GM23338 (cell line): ENCODE measurements at places on chromosomes 5 and 9. TPM values are rescaled to one million over a fixed set of nuclear protein-coding genes. Genes with fewer than 3 reads are reported as not detected.

DNA sequence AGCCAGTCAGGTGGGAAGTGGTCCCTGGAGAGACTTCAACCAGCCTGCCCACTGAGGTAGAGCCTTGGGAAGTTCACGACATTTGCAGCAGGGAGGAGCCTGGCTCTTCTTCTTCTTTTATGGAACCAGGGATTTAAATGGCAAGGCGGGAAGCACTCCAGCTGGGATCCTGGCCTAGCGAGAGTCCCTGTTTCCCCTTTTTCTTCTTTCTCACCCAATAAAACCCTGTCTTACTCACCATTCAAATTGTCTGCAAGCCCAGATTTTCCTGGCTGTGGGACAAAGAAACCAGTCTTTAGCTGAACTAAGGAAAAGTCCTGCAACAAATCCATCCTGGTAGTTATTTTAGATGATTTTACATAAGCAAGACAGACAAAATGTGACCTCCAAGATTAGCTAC is 503.7 kb downstream of the CDH10 start:
- DNase-seq, result no peak

GRCh38 chr5:155735388-155735787 is 591.6 kb upstream of the SGCD start:
- DNase-seq, result no peak

GRCh38 chr5:7682379-7682778 is 168.6 kb downstream of the CFAP90 start:
- no peak for DNase-seq

DNA sequence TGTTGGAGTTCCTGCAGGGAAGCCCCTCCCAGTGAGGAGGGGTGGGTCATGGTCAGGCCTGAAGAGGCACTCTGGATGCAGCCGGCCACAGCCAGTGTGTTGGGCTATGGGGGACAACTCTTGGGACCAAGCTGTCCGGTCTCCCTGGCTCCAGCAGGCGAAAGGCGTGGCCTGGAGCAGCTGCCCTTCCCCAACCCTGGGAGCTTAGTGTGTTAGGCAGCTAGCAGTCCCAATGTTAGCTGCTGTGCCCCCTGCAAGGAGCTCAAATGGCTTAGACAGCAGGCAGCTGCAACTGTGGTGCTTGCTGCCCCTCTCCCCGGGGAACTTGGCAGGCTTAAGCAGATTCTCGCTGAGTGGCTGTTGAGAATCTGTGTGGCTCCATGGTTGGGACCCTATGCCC is 67.5 kb upstream of the ACTBL2 start:
- peak; percentile 0 for DNase-seq

GRCh38 chr5:120446901-120447300 is 17.2 kb upstream of the PRR16 start:
- no peak for DNase-seq

DNA sequence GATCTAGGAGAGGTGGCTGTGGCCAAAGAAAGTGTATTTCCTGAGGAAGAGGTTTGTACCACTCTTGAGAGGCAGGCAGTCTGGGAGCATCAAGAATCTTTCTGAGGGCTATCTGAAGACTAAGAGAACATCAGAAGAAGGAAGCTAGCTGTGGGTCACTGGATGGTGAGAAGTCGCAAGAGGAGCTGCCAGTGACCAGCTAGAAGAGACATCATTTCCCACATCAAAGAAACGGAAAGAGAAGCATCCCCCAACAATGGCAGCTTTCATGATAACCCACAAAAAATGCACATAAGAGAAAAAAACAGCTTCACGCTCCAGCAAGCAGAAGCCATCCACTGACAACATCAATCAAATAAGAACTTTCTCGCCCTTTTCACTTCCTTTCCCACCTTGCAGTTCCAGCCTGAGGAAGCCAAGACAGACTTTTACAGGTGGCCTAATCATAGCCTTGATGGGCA is 25.0 kb upstream of the CEP78 start:
- DNase-seq, result no peak

DNA sequence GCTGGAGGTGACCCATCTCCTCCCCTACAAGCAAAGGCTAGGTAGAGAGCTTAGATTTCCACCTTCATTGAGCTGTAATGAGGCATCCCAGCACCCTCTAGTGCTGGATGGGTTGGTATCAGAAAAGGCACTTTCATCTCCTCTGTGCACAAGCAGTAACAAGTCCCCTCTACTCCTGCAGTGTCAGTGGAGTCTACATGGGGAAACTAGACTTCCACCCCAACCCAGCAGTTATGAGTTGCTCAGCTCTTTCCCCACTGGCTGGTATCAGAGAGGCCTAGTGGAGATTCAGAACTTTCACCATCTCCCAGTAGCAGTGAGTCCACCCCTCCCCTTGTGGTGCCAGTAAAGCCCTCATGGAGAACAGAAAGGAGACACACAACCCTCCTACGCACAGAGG is 17.9 kb downstream of the FCN1 start:
- no peak for DNase-seq

DNA sequence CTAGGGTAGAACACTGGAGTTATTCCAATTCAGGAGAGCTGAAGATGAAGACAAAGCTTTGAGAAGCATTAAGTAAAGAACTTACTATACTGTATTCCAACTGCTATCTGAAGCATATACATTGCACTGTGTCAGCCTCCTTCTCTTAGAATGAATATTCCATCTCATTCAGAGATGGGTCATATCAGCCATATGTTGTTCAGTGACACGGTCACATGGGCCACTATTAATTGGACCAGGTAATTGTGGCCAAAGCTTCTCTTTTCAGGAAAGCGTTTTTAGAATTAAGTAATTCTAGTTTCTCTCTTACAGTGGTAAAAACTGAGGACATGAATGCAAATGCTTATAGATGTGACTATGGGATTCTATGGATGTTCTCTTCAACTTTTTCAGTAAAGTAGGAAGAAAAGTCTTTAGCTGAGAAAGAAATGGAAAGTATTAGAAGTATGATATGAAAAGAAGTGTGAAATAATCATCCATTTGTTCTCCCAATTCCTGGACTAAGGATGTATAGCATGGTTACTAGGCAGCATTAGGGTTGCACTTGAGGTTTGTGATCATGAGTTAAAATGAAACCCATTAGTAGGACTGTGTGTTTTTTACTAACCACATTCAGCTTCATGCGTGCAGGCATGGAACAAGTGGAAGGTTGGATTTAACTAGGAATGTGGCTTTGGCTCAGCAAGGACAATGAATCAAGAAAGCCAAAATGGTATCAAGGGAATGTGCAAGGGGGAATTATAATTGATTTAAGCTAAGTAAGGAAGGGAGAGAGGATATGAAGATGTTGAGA is 40.9 kb downstream of the CETN3 start:
- no peak for DNase-seq

DNA sequence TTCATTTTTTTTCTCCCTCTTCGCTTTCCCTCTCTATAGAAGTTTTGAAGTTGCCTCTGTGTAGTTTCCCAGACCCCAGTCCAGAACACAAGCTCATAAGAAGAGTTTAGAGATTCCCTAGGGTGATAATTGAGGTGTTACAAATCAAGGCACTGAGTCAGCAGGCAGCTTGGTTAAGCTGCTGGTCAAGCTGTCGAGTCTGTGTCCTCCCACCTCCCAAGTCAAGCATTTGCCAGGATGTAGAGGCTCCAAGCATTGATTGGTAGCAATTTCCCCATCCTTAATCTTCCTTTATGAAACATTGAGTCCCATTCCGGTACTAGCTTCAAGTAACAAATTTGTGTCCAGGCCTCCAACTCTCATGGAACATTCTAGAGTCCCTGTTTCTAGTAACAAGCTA is 47.5 kb upstream of the SLC1A1 start:
- no peak for DNase-seq

DNA sequence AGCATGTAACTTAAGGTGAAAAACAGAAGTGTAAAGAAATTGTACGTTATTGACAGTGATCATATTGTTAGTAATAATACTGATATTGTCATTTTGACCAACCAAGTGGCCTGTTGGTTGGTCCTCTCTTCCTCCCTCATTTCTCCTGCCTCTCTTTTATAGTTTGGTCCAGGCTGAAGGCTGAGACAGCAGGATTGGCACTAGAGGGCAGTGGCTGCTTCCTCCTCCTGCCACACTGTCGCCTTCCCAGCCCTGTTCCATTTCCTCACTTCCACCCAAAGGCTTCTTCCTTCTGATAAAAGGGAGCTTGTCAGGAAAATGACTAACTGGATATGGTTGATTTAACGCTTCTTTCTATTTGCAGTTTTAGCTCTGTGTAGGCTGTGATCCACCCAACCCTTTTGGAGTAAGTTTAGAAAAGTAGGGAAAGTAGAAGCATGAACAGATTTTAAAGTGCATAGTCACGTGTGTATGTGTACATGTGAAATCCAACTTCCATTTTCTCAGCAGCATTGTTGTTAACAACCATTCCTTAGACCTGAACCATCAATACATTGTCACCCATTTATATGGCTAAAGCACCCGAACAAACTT is 35.6 kb downstream of the PTCD2 start:
- peak; percentile 61 for DNase-seq

DNA sequence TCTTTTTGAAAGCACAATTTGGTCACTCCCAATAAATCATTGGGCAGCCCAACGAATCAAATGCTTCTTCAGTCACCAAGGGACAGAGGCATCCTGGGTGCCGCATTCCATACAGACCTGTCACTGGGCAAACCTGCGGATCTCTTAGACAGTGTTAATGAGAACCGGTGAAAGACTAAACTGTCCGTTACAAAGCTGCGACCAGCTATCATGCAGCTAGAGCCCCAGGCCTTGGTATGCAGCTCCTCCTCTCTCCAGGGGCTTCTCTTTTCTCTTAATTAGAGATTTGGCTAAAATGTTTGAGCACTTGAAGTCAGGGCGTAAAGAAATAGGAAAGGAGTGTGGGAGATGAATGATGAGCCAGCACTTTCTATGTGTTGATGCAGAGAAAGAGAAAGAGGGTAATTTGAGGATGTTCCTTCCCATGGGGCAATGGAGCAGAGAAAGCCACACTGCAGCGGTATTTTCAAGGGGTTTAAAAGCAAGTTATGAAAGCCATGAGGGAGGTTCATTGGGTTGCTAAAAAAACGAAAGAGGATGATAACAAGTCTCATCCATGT is 175.3 kb downstream of the RFK start:
- DNase-seq, result peak; percentile 8

DNA sequence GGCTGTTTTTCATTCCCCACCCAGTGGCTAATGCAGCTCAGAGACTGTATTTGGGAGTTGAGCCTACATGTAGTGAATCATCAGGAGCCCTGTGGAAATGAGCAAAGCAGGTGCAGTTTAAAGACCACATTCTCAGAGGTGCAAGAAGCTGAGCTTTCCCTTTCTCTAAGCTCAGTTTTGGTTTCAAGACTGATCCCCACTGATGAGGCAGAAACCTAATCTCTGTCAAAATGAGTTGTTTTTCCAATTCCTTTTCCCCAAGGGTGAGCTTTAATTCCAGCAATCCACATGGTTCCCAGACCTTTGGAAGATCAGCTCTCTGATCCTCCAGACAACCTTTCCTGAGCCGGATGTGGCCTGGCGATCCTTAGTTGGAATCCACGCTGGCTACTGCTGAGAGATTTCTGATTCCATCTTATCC is 420.5 kb downstream of the EBF1 start:
- no peak for DNase-seq

- no peak for DNase-seq
Measured at GRCh38 chr5:144003636-144004035, 166.8 kb downstream of the YIPF5 start.

- DNase-seq, result peak; percentile 90
Measured at GRCh38 chr5:132526290-132526973, 16.9 kb downstream of the IL5 start.

GRCh38 chr9:98450496-98450895 is 195.0 kb upstream of the TBC1D2 start:
- DNase-seq, result no peak

DNA sequence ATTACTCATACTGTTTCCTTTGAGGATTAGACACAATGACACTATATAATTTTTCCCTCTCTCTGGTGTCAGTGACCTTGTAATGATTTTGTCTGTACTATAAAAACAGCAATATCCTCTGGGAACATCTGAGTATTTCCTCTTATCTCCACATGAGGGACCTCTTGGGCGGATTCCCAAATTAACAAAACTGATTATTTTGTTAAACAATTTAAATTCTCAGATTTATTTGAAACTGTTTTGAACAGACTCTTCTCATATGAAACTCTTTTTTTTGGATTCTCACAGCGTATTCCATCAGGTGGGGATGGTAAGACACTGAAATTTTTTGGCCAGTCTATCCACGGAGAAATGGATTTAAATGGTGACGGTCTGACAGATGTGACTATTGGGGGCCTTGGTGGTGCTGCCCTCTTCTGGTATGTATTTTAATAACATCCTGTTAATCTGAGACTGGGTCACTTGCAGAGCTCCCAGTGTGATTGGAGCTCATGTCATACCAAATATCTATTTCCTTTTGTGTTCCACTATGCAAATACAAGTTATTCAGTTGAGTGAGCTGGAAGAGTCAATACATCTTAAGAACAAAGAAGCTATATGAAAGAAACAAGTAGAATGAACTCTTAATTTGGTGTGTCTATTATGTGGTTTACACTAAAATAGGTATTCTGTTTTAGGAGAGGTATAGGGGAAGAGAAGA is 73.8 kb upstream of the ITGA2 start:
- DNase-seq, result peak; percentile 69

GRCh38 chr5:108707141-108707540 is 40.6 kb upstream of the FER start:
- DNase-seq, result no peak

DNA sequence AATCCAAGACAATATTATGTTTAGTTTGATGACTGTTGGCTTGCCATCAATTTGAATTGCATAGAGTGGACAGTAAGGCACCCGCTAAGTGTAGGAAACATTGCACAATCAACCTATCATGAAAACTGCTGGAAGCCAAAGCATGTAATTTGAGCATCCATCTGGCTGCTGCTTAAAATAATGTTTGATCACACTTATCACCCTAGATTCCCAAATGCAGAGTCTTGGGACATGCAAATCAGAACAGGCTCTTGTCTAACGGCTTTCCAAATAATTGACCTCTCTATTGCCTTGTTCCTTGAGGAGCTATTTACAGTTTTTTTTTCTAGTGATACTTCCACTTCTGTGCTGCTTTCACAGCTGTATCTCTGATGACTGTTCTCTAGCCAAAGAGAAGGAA is 342.1 kb downstream of the PRR16 start:
- no peak for DNase-seq

DNA sequence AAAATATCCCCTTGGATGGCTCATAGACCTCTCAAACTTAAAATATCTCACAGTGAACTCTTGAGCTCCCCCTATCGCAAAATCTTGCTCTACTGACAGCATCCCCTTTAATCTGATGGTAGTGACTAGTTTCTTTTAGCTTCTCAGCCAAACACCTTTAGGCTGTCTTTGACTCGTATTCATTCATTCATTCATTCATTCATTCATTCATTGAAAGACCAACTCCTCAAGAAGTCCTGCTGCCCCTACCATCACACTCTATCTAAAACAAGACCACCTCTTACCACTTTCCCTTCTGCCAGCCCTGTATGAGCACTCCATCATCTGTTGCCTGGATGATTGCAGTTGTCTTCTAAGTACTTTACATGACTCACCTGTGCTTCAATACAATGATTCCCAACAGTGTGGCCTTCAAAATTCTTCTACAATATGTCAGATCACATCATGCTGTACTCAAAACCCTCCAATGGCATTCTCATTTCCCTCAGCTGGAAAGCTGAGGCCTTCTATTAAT is 46.8 kb downstream of the ITGA2 start:
- DNase-seq, result peak; percentile 70

- DNase-seq, result no peak
Measured at GRCh38 chr9:86185872-86186271, 73.6 kb downstream of the C9orf153 start.

The DIAPH1 gene
- 97.0 and 104 TPM in 2 replicates for total RNA-seq

The SNAPC4 gene
- total RNA-seq, result 20.4 and 22.7 TPM in 2 replicates

The TNC gene
- 2.7 and 3.7 TPM in 2 replicates for total RNA-seq

The ACTBL2 gene
- not detected in 2 replicates for total RNA-seq

The PCDHGA8 gene
- total RNA-seq, result 4.6 and 5.3 TPM in 2 replicates

The CLIC3 gene
- total RNA-seq, result 0.56 TPM in 1 of 2 replicates, not detected in the other

The CD72 gene
- 2.7 and 4.8 TPM in 2 replicates for total RNA-seq

The VCAN gene
- 373 and 404 TPM in 2 replicates for total RNA-seq

The PCDHB14 gene
- total RNA-seq, result 3.2 and 4.1 TPM in 2 replicates

The FAM240B gene
- total RNA-seq, result not detected in 2 replicates

The LRRC19 gene
- total RNA-seq, result not detected in 2 replicates
